Mesenchymal stem cell (in vitro differentiated cells and primary cell): ENCODE measurements at places on chromosomes 5 and 9.

DNA sequence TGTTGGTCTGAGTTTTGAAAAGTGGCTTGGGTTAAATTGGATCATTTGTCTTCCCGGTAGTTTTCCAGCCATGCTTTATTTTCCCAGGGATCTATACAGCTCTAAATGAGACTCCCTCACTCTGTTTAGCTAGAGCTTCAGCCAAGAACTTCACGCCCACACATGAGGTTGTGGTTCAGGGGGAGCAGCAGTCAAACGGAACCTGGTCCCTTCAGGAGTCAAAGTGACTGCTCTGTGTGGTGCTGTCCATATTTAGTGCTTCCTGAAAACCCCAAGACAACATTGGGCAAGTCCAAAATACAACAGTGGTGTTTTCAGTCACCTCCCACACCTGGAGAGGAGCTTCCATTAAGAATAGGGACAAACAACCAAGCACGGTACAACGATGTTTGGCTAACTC is 90.5 kb downstream of the ANKH start:
- no peak for DNase-seq

- DNase-seq = no peak
Measured at GRCh38 chr9:117359910-117360309, 54.9 kb downstream of the ASTN2 start.

DNA sequence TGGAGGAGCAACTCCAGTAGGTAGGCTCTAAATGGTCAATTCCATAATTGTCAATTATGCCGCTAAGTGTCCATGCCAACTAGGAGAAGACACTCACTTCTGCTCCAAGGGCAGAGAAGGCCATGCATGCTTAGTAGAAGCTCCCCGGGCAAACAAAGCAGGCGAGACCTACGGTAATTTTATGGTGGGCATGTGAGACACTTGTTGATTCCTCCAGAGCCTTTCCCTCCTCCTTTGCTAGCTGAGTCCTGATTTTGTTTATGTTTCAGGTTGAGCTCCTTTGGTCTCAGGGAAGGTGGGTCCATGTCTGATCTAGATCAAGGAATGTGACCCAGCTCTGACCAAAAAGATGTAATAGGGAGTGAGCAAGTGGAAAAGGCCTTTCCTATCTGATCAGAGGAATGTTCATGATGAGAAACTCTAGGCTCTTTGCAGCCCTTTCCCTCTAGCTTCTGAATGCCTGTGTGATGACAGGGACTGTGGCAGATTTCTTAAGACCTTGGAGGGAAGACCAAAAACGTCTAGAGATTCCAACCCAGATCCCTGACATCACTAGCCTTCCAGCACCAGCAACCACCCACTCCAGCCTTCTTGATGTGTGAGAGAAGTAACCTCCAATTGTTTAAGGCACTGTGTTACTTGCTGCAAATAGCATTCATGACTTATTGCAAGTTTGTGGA is 7.7 kb upstream of the CPEB4 start:
- peak; percentile 72 for DNase-seq

GRCh38 chr5:53087171-53087570 is 22.4 kb downstream of the MOCS2 start:
- no peak for DNase-seq

GRCh38 chr5:133841831-133842750 is 126.3 kb downstream of the C5orf15 start:
- DNase-seq = no peak

- DNase-seq = no peak
Measured at GRCh38 chr9:72749276-72749675, 203.6 kb downstream of the ALDH1A1 start.

GRCh38 chr5:59134471-59135163 is 551.7 kb downstream of the RAB3C start:
- no peak for DNase-seq

GRCh38 chr5:180932660-180933059 is 33.7 kb downstream of the BTNL8 start:
- no peak for DNase-seq

DNA sequence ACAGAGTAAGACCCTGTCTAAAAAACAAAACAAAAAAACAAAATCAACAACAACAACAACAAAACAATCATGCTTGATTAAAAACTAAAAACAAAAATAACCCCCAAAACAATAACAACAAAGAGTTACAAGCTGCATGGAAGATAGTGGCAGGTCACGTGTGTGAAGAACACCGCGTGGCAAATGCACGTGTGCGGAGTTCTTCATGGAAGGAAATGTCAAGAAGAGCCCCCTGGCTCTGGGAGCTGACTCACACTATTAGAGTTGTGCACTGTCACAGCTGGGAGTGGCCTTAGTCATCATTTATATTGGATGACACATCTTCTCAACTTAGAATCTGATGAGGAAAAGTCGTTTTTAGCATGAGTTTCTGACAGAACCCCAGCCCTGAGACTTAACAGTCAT is 110.5 kb downstream of the JMY start:
- DNase-seq = peak; percentile 60

GRCh38 chr5:43141211-43141610 is 20.5 kb downstream of the ZNF131 start:
- DNase-seq = no peak

GRCh38 chr9:70398145-70398556 is 16.3 kb downstream of the KLF9 start:
- peak; percentile 51 for DNase-seq

GRCh38 chr5:95520206-95520605 is 34.6 kb downstream of the SKIC3 start:
- no peak for DNase-seq

GRCh38 chr5:36870399-36871040 is 6.0 kb upstream of the NIPBL start:
- DNase-seq = peak; percentile 78

- no peak for DNase-seq
Measured at GRCh38 chr5:120609570-120609969, 145.5 kb downstream of the PRR16 start.

DNA sequence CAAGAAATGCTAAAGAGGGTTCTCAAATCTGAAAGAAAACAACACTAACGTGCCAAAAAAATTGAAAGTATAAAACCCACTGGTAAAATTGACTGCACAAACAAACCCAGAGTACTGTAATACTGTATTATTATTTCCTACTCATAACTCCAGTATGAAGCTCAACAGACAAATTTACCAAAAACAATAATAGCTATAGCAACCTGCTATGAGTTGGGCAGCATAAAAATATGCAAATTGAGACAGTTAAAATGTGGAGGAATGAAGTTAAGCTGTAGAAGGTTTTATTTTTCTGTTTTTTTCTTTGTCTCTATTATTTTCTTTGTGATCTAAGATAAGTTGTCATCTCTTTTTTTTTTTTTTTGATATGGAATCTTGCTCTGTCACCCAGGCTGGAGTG is 15.7 kb downstream of the KIF4B start:
- DNase-seq = no peak

GRCh38 chr9:28762167-28762566 is 1188.9 kb upstream of the C9orf72 start:
- DNase-seq = no peak

GRCh38 chr5:109167586-109167985 is 242.2 kb downstream of the PJA2 start:
- DNase-seq = no peak

DNA sequence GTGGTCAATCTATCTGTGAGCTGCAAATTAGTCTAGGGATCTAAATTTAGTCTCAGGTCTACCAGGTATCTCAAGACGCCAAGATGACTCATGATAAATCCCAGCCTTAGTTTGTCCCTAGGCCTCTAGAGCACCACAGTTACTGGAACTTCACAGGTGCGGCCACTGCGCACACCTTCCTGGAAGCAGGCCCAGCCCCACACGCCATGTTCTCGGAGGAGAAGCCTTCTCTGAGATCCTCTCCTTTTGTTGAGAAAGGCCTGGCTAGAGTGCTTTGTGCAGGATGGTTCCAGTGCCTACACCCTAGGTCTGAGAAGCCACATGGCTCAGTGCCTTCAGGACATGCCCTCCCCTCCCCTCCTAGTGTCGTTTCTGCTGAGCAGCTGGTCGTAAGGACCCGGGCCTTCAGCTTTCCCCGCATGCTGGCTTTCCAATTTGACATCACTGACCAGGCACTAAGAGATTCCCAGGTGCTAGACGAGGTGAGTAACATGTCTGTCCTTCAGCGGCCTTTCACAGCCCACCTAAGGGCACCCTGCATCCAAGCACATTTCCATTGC is 51.9 kb downstream of the IPPK start:
- no peak for DNase-seq

- DNase-seq = no peak
Measured at GRCh38 chr9:93110311-93110855, 14.4 kb downstream of the CARD19 start.

DNA sequence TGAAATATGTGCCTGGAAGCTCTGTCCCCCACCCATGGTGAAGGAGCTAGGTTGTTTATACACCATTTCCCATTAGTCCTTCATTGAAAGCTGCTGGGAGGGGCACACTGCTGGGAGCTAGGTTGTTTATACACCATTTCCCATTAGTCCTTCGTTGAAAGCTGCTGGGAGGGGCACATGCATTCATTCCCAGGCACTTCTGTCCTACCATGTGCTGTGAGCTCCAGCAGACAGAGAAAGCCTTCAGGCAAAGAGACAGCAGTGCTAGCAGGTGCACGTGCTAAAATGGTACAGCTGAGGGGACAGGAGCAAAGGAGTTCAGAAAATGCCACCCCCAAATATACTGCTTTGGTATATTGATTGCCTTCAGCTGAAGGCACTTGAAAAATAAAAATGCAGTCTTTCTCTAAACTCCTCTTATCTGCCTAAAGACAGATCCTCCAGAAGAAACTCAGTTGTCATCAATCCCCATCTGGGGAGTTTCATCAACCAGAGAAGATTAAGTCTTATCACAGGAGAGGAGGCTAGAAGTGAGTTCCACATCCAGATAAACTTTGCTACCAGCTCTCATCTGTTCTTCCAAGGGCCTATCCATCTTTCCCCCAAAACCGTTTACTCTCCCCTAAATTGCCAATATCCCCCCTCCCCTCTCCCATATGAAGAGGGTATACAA is 27.7 kb upstream of the DAPK1 start:
- no peak for DNase-seq

DNA sequence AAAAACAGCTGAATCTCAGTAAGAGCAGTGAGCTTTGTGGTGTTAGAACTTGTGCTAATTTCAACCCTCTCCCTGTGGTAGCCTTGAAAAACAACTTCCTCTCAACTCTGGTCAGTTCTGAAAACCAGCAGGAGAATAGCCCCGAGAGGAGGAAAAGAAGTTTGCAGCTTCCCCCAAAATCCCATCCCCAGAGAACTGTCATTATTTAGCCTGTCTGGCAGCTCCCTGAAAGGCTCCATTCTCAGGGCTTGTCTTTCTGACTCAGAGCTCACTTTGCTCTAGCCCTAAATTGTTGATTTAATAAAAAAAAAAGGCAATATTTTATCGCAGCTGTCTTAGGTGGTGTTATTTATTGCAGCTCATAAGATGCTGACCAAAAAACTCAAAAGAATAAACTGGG is 11.4 kb upstream of the SLC45A2 start:
- DNase-seq = no peak

DNA sequence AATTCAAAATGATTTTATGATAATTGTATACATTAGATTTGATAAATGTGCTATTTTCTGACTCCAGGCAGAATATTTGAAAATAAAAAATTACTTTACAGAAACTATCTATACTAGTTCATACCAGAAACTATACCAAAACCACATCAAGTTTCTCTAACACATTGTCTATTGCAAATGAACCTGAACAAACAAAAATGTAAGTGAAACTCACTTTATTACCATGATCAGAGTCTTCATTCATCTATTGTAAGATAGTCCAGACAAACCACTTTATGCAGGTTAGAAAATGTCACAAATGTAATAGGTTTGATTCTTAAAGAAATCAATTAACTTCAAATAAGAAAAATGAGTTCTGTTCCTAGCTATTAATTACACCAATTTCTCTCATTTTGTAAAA is 99.4 kb downstream of the OXCT1 start:
- DNase-seq = no peak

DNA sequence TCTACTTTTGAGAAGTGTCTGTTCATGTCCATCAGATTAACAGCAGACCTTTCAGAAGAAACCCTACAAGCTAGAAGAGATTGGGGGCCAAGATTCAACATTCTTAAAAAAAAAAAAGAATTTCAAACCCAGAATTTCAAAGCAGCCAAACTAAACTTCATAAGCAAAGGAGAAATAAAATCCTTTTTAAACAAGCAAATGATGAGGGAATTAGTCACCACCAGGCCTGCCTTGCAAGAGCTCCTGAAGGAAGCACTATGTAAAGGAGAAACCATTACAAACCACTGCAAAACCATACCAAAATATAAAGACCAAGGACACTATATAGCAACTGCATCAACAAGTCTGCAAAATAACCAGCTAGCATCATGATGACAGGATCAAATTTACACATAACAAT is 124.6 kb upstream of the PDE4D start:
- no peak for DNase-seq

DNA sequence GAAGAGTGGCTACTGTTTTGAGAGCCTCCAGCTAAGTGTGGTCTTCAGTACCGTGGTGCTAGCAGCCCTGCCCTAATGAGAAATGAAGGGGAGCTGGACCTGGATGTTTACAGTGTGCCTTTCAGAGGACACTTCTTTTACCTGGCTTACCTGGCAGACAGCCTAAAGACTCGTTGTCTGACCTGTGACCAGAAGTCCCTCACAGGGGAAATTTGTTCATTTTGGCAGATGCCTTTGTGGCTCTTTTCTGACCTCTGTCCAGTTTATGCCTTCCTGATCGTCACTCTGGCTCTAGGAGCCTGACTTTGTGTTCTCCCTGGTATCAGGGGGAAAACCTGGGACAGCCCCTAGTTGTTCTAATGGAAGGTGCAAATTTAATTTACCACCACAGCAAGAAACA is 475.1 kb downstream of the DMRTA1 start:
- no peak for DNase-seq

- DNase-seq = no peak
Measured at GRCh38 chr5:91110686-91111085, 272.4 kb downstream of the ARRDC3 start.

- DNase-seq = peak; percentile 87
Measured at GRCh38 chr9:91047993-91048607, 246.5 kb downstream of the SYK start.

- DNase-seq = no peak
Measured at GRCh38 chr5:9497347-9497746, 48.5 kb downstream of the SEMA5A start.
